ENCODE measurements at places on chromosomes 1 and 21.
A peak's percentile ranks its signal among the peaks of the same experiment; 100 is the strongest.

DNA sequence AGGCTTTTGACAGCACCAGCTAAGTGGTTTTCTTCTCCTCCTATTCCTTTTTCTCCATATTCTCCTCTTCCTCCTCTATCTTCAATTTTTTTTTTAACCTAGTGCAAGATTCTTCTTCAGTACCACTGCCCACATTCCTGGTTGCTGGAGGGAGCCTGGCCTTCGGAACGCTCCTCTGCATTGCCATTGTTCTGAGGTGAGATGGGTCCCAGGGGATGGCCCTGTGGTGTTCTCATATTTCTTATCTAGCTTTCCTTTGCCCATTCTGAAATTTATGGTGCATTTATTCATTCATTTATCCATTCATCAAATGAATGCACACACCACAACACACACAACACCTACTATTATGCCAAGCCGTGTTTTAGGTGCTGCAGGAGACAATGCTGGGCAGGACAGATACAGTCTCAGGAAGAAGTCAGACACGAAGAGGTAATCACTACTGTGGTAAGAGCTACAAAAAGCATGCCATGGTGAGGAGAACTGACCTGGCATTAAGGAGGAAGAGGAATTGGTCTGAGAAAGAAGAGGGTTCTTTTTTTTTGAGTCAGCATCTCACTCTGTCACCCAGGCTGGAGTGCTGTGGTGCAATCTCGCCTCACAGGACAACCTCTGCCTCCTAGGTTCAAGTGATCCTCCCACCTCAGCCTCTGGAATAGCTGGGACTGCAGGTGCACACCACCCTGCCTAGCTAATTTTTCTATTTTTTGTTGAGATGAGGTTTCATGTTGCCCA lies 47.5 kb upstream of the TDRD10 start:
- no peak for DNase-seq

DNA sequence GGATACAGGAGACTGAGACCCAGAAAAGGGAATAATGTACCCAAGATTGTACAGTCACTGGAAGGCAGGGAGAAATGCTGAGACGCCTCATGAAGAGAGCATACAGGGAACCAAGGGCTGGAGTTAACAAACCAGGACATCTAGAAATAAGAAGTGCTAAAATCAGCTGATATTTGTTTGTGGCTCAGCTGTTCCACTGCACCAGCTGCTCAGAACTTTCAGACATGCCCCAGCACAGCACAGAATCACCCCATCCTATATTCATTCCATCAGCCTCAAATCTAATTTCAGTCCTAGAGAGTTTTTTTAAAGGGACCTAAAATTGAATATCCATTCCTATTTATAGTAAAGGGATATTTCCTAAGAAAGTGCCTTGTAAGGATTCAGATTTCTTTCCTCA lies 60.2 kb downstream of the DAB1 start:
- DNase-seq: no peak

DNA sequence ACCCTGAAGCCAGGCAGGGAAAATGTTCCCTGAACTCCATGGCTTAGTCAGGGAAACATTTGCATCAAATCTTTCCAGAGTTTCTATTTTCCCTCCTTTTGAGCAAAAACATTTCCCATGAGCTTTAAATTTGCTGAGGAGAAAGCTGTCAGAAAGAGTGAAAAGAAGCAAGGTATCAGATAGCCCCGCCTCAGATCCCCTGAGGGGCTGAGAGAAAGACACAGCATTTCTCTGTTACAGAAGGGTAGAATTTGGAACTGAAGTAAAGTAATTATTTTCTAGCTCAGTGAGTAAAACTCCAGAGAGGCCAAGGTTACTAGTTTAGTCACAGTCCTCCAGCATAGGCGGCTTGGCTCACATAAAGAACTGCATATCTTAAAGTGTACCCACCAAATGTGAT lies 10.6 kb downstream of the FMO1 start:
- DNase-seq: no peak

GRCh38 chr1:20358761-20359263 lies 68.1 kb downstream of the VWA5B1 start:
- DNase-seq: peak; percentile 81

DNA sequence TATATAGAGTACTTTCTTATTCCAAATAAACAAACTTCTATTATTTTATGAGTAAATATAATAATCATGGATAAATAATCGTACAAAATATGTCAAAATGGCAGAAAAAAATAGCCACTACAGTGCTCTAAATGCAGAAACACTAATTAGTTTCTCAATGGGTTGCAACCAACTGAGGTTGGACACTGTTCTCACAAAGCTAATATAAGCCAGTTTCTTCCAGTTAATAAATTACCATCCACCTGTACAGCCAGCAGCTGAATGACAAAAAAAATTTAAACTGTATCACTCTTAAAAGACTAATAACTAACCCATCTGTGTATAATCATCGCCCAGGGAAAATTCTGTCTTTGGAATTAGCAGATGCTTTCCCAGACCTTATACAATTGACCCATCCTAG lies 36.9 kb downstream of the GDAP2 start:
- DNase-seq: no peak

DNA sequence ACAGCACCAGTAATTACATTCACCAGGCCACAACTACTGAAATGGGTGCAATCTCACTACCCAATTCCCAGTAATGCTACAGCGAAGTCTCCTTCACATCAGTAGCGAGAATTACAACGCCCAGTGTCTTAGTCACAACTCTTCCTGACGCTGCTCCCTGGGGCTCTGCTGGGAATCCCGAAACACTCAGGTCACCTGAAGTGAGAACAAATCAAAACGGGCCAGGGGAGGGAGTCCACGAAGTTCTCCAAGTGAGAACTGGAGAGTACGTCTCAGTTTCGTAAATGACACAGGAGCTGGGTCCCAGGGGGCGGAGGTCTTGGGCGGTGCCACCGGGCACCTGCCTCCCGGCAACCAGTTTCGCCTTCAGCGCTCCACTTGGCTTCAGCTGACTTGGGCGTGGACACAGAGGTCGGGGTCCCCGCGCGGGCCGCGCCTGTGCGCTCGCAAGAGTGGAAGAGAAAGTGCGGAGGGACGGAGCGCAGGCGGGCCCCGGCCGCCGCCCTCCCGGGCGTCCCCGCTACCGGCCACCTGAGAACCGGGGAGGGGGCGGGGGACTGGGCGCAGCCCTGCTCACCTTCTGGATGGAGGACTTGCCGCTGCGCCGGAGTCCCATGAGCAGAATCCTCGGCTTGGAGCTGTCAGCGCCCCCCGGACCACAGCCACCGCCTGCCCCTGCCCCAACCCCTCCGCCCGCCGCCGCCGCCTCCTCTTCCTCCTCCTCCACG lies 575 bp downstream of the RRAGC start:
- peak; percentile 93 for DNase-seq

DNA sequence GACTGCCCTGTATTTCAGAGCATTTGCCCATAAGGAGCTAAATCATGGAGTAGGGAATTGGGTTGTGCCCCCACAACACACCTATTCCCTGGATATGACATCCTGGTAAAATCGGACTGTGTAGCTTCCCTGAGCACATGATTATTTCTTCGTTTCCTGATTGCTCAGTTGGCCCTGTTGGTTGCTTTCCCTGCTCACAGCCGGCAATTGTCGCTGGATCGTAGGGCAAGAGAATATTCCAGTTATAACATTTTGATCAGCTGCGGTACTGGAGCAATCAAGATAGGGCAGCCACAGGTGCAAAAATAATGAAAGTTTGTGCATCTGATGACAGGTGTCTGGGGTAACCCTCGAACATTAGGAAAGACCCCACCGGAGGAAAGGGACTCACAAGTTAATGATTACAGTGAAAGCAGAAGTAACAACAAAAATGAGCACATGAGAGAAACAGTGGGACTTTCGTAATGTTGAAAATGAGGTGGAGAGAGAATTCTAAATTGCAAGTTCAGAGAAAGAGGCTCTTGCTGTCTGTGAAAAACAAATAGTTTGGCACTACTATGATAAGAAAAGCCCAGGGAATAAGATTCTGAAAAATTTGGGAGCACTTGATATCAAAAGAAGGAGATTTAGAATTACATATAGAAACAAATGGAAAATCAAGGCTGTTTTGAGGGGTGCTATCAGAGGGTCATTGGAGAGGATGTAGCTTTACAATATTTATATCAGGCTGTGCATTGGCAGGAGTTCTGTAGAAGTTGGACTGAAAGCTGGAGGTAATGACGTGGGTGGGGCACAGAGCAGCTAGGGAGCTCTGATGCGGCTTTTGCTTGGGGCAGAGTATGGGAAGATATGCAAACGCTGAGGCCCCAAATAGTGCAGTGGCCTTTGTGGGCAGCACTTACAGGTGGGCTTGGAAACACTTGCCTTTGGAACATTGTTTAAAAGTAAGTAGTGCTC lies at the start of gene MAB21L3:
MAB21L3 (plus strand) TSS at position 833 of the 957 bp plus-strand sequence. CDS start 1,217 bp downstream, outside the sequence.
- no peak for DNase-seq

GRCh38 chr1:168603501-168604110 lies 27.2 kb downstream of the XCL1 start:
- DNase-seq: peak; percentile 87

DNA sequence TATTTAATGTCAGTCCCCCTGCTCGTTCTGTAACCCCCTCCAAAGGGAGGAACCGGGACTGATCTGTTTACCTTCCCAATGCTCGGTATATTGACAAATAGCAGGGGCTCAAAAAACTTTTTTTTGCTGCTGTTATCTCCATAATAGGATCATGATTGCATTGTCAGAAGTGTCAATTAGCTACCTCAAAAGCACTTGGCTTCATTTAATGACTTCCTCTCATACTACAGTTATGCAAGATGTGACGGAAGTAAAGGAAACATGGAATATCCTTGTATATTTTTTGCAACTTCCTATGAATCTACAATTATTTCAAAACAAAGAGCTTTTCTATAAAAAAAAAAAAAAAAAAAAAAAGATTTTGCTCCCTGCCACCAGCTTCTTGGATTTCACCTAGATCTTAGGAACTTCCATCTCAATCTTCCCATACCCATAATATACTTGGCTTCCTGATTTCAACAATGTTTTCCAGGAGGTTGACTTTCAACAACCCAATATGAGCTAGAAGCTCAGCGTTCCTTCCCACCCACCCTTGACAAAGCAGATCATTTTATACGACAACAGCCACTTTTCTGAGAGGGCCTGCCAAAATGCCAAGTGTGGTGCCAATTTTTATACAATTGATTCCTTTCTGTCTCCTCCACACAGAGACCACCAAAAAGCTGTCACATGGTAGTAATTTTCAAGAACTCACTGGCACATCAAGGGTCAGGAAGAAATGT lies 71.7 kb downstream of the SETD4 start:
- no peak for DNase-seq

DNA sequence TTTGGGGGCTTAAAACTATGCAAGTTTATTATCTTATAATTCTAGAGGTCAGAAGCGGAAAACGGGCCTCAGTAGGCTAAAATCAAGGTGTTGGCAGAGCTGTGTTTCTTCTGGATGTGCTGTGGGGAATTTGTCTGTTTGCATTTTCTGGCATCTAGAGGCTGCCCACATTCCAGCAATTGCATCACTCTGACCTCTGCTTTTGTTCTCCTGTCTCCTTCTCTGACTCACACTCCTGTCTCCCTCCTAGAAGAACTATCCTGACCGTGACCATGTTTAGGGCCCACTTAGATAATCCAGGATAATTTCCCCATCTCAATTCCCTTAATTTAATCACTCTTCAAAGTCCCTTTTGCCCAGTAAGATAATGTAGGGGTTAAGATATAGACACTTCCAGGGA lies 127.4 kb upstream of the DEPDC1 start:
- no peak for DNase-seq

GRCh38 chr1:42936309-42937078 lies 22.2 kb downstream of the SLC2A1 start:
- DNase-seq: peak; percentile 81

- DNase-seq: no peak
Measured at GRCh38 chr1:214662223-214662785, 59.3 kb downstream of the CENPF start.

DNA sequence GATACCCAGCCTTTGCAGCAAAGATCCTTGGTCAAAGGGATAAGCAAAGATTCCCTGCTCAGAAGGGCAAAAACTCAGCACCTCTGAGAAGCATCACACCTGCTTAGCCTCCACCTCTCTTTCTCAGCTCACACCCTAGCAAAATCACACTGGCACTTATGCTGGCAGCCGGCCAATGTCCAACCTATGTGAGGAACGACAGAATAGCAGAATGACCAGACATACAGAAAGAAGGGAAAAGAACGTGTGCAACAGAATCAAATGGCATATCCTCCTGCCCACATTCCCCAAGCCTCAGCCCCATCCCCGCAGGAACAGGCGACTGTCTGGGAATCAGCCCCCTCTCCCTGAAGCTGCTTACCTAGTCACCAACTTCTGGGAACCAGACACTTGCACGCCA lies 664 bp upstream of the ADORA3 start:
- no peak for DNase-seq

DNA sequence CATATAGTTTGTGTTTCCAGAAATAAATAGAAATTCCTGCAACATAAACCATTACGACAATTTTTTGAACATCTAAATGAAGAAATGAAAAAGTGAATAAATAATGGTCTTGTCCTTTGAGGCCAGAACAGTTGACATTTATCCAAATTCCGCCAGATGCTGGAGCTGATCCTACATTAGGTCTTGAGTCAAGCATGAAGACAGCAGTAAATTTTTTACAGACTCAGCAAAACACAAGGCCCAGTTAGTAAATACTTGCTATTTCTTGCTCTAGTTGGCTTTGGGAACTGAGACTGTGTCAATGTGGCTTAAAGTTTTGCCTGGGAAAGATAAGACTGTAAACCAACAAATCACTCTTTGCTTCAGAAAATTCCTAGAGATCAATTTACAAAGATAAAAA lies 540.1 kb upstream of the RGS18 start:
- no peak for DNase-seq

- no peak for DNase-seq
Measured at GRCh38 chr1:227272428-227272827, 45.9 kb downstream of the CDC42BPA start.

DNA sequence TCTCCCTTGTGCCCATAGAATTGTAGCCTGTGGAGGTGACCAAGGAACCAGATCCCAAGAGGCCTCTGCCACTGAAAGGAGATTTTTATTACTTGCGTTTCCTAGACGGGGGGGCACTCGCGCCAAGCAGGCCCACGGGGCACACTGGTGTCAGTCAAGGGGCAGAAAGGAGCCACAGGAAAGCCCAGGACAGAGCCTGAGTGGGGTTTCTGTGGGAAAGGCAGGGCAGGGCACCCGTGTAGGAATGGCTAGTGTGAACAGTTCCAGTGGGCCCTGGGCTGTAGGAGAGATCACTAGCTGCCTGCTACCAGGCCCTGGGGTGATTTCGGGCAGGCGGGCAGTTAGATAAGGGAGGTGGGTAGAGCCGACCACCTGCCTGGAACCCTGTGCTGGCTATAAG lies 70.8 kb downstream of the ADARB1 start:
- DNase-seq: no peak

DNA sequence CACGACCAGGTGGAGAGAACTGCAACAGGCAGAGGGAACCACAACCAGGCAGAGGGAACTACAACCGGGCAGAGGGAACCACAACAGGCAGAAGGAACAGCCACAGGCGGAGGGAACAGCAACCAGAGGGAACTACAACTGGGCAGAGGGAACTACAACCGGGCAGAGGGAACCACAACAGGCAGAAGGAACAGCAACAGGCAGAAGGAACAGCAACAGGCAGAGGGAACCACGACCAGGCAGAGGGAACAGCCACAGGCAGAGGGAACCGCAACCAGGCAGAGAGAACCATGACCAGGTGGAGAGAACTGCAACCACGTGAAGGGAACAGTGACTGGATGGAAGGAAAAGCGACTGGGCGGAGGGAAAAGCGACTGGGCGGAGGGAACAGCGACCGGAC lies 47.6 kb upstream of the GPR153 start:
- no peak for DNase-seq

All from spleen (tissue), 13 donors.